ENCODE measurements at places on chromosomes 6 and 20.

DNA sequence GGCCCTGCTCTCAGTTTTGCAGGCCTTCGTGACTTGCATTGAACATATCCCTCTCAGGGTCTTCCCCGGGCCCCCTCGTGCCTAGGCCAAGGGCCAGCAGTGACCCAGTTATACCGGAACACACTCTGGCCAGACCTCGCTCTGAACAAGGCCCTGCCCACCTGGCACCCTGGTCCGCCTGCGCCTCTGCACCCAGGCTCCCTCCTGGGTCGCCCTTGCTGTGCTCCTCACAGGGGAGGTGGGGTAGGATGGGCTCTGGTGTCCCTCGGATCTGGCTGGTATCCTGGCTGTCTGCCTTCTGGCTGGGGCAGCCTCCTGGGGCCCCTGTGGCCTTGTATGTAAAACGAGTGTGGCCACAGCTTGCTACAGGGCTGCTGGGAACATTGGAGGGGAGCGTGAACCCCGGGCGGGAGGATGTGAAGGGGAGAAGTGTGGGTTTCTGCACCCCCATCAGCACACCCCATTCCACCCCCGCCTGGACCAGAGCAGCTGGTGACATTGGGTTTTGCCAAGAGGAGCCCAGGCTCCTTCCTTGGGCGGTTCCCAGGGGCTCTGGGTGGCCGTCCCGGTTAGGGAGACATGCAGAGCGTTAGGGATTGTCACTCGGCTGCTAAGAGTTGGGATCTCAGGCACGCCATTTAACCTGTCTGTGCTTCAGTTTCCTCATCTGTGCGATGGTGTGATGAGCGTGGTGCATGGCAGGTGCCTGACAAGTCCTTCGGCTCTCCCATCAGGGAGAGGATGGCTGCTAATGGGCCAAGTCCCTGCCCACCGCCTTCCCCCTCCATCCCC is 17.5 kb downstream of the SRC start:
- DNase-seq = no peak

- no peak for DNase-seq
Observed at GRCh38 chr20:7933346-7933745, 6.9 kb downstream of the HAO1 start.

DNA sequence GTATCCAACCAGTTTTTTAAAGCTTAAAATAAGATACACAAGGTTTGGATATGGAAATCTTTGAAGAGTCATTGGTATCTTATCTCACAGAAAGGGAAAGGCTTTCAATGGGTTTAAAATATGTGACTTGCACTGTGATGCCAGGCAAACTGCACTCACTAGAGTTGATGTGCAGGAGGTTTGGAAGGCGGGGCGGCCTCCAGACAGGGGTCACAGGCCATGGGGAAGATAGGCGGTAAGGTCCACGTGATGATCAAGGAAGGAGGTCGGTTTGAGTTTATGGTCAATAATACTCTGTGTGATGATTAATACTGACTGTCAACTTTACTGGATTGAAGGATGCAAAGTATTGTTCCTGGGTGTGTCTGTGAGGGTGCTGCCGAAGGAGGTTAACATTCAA is 9.5 kb upstream of the RAMACL start:
- no peak for DNase-seq

GRCh38 chr6:11486486-11486885 is 51.1 kb upstream of the TMEM170B start:
- DNase-seq = no peak

DNA sequence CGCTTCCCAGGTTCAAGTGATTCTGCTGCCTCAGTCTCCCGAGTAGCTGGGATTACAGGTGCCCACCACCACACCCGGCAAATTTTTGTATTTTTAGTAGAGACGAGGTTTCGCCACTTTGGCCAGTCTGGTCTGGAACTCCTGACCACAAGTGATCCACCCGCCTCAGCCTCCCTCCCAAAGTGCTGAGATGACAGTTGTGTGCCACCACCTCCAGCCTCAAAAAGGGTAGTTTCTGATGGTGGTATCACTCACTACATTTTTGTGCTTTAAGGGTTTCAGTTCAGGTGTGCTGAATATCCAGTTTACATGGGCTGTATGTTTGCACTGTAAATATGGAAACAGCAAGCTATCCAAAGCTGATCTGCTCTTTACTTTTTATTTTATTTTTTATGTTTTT is 12.1 kb upstream of the ADGRG6 start:
- DNase-seq = no peak

DNA sequence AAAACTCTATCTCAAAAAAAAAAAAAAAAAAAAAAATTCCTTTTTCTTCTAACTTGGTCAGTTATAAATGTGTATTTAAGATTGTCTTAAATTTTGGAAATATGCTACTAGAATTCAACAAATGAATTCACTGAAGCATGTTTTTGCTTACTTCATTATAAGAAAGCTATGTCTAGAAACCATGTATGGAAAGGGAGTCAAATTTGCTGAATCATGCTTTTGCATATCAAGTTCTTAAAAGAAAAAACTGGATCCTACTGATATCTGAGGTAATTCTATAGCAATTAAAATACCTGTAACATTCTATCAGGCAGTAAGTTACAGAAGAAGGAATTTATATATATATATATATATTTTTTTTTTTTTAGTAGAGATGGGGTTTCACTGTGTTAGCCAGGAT is 27.7 kb downstream of the AKIRIN2 start:
- no peak for DNase-seq

GRCh38 chr6:157789297-157789696 is 33.7 kb upstream of the SNX9 start:
- no peak for DNase-seq

DNA sequence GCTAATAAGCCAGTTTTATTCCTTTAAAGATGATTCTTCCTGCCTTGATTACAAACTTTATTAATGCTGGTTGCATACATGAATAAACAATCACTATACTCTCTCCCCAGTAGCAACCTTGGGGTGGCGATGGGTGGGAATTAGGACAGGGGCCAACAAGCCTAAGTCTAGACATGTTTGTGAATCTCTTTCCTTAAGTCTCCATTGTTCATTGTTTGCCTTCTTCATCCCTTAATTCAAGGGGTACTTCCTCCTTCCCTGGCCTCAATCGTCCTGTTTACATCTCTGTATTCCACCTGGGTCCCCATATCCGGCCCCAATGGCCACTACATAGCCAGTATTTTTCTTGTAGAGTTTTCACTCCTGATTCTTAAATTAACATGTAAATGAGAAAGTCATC is 66.0 kb downstream of the ARHGAP18 start:
- no peak for DNase-seq

GRCh38 chr20:40648210-40649072 is 40.6 kb downstream of the MAFB start:
- no peak for DNase-seq

DNA sequence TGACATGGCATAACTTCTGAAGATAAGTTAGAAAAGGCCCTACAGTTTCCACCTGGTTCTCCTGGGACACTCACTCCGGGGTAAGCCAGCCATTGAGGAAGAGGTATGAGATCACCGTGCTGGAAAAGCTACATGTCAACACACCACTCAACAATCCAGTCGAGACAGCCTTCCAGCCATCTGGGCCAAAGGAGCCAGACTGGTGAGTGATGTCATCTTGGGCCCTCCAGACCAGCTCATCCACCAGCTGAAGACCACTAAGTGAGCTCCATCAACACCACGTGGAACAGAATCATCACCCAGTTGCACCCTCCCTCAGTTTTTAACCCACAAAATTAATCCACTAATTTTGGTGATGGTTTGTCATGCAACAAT is 32.3 kb upstream of the RSPO4 start:
- DNase-seq = no peak

GRCh38 chr20:9235518-9235917 is 166.6 kb downstream of the PLCB4 start:
- DNase-seq = no peak

DNA sequence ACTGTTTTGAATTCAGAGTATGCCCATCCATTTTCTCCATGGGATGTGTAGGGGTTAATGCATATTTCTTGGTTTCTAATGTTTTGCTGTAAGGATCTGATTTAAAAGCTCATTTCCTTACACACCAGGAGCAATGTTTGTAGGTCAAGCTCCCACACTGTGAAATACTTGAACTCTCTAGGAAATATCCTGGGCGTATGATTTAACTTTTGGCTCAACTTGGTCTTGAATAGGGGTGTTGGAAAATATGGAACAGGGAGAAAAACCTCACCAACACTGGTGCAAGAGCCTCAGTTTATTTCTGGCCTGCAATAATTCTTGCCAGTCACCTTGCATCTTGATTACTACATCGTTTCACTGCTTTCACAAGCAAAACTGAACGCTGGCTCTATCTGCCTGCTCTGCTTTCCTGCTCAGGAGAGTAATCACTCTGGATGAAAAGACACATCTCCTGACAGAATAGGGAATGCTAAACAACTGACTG is 25.1 kb upstream of the RFPL4B start:
- DNase-seq = no peak

- DNase-seq = no peak
Observed at GRCh38 chr20:60035-60918, 27.2 kb upstream of the DEFB125 start.

GRCh38 chr20:39248862-39249485 is 286.8 kb downstream of the DHX35 start:
- no peak for DNase-seq

DNA sequence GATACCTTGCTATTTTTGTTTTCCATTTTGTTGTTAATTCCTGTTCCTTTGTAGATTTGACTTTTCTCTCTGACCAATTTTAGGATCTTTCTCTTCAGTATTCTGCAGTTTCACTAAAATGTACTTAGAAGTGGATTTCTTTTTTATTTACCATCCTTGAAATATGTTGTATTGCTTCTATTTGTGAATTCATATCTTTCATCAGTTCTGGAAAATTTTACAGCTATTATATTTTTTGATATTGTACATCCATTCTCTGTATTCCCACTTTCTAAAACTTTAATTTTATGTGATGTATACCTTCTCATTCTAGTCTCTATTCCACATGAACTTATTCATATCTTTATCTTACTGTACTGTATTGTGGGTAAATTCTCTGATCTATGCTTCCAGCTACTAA is 9.7 kb upstream of the ALDH8A1 start:
- DNase-seq = no peak
